ENCODE measurements at places on chromosomes 13 and 19.

DNA sequence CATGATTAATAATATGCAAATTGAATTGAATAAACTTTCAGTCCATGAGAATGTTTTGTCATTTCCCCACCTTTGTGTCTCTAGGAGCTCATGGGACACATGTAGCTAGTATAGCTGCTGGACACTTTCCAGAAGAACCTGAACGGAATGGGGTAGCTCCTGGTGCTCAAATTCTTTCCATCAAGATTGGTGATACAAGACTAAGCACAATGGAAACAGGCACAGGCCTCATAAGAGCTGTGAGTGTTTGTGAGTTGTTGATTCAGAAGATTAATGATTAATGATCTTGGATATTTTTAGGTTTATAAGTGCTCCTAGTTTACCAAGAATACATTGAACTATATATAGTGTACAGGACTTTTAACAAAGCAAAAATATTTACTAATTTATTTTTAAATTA is 30.1 kb downstream of the TPP2 start:
- no peak for DNase-seq

GRCh38 chr13:45370922-45371406 is 30.0 kb upstream of the TPT1 start:
- peak; percentile 56 for DNase-seq

DNA sequence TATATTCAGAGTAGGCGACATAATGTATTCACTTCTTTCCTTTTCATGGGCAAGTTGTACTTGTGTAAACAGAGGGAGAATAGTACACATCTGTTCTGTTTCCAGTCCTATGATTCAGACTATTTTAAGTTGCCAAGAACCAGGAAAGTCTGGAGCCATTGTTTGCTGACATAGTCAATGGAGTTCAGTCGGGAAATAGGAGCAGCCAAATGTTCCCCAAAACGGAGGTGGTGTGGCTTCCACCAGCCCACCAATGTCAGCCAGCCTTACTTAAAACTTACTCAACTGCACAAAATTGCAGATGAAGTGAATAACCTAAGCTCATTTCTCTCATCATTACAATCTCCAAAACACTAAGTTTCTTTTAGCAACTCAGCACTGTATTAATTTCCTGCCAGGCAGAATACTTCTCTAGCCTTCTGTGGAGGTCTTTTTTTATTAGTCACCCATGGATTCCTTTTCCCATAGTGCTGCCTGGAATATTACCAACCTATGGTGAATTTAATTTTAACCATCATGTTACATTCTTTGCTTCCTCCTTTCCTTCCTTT is 22.3 kb upstream of the CSNK1A1L start:
- peak; percentile 83 for DNase-seq

- no peak for DNase-seq
Observed at GRCh38 chr13:48643159-48643558, 10.6 kb upstream of the CYSLTR2 start.

DNA sequence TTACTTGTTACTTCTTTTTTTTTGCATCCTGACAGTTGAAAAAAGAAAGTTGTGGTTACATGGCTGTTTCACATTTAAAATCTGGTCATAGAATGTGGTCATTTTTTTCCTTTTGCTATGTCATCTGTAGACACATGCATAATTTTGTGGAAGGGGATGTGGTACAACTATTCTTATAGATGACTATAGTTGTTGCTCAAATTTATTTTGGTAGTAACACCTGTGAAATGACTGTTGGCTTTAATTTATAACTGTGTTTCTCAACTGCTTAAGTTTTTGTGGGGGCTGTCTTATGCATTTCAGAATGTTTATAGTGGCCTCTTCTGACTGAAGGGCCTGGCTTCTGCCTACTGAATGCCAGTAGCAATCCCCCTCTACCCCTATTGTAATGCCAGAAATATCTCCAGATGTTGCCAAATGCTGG is 130.5 kb downstream of the PAN3 start:
- no peak for DNase-seq

- no peak for DNase-seq
Observed at GRCh38 chr13:88051746-88052482, 380.7 kb downstream of the SLITRK5 start.

- peak; percentile 54 for DNase-seq
Observed at GRCh38 chr13:94595001-94595949, 677 bp downstream of the TGDS start.

DNA sequence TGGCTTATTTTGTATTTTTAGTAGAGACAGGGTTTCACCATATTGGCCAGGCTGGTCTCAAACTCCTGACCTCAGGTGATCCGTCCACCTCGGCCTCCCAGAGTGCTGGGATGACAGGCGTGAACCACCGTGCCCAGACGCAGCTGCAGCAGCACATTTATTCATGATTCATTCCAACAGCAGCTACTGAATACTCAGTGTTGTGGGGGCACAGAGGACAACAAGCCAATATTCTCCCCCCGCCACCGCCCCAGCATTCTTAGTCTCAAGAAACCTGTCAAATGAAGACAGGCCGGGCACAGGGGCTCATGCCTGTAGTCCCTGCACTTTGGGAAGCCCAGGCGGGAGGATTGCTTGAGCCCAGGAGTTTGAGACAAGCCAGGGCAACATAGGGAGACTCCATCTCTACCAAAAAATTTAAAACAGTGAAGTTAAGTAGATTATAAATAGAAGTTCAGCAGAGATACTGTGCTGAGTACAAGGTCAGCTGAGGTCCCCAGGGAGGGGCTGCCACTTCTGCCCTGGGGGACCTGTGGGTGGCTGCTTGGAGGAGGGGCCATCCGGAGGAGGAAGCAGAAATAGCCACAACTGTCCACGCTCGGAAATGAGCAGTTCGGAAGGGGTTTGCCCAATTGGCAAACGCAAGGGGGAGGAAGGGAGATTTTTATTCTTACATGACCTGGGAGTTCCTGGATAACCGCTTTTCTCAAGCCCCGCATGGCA is 4.3 kb downstream of the DOT1L start:
- DNase-seq, result peak; percentile 90

GRCh38 chr13:26813321-26813979 is 52.9 kb upstream of the GPR12 start:
- DNase-seq, result no peak

DNA sequence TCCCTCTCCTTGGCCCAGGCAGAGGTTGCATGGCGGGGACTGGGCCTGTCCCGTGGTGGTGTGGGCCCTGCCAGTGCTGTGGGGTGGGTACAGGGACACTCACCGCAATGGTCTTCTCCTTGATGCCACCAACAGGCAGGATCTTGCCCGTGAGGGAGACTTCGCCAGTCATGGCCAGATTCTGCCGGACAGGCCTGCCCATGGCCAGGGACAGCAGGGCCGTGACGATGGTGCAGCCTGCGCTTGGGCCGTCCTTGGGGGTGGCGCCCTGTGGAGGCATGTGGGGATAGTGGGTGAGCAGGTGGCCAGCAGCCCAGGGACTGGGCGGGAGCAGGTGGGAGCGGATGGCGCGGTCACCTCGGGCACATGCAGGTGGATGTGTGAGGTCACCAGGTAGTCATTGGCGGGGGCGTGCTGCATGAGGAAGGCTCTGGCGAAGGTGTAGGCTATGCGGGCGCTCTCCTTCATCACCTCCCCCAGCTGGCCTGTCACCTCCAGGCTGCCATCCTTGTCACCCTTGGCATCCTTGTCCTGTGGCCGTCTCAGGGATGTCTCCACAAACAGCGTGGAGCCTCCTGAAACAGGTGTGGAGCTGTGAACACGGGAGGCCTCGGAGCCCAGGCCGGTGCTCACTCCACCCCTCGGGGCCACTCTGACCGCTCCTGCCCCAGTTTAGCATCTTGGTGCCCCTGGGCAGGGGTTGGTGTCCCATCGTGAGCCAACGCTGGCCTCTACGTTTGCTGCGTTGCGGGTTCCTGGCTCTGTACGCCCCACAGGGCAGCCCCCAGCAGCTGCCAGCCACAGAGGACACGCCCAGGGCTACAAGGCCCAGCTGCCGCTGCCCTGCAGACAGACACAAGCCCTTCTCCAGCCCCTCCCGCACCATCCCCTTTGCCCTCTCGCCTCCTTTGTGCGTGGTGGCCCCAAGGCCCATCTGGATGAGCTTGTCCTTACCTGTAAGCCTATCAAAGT is 3.4 kb downstream of the RPL36 start:
- DNase-seq, result no peak

Measured in foreskin fibroblast (primary cell).